Panc1 (cell line): ENCODE measurements at places on chromosomes 5 and 9.

DNA sequence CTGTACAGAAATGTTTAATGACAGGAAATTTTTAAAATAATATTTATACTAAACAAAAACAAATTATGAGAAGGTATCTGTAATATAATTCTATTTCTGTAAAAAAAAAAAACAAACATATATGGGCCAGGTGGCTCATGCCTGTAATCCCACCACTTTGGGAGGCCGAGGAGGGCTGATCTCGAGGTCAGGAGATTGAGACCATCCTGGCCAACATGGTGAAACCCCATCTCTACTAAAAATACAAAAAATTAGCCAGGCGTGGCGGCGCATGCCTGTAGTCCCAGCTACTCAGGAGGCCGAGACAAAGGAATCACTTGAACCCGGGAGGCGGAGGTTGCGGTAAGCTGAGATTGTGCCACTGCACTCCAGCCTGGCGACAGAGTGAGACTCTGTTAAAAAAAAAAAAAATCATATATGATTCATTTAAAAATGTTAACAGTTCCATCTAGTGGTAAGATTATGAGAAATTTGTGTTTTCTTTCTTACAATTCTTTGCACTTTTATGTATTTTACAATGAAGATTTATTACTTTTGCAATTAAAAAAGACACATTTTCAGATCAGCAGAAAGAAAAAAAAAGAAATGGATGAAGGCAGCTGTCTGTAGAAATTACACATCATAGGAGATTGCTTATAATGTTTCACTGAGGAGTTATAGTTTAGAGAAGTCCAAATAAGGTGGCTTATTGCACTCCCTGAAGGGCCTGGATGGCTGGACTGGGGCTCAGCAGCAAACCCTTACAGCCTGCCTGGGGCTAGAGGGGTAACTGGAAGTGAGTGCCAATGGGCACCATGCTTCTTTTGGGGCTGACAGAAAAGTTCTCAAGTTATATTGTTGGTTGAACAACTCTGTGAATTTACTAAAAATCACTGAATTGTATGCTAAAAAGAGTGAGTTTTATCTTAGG lies 20.3 kb downstream of the C9orf153 start:
- no peak for DNase-seq

DNA sequence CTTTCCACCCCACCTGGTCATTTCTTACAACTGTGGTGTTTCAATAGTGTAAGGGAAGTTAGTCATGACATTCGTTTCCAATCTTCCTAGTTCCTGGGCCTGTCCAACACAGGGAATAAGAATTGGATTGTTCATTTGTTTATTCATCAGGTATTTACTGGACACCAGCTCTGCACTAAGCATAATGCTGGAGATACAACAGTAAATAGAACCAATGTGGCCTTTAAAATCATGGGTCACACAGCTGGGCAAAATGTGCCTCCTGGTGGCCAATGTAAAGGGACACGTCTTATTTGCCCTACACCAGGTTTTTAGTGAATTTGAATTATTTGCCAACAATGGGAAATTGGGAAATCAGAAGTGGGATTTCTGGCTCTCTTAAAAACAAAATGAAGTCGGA lies 10.4 kb downstream of the ABLIM3 start:
- DNase-seq, result no peak

- no peak for DNase-seq
Measured at GRCh38 chr5:39532511-39532910, 107.7 kb upstream of the DAB2 start.

DNA sequence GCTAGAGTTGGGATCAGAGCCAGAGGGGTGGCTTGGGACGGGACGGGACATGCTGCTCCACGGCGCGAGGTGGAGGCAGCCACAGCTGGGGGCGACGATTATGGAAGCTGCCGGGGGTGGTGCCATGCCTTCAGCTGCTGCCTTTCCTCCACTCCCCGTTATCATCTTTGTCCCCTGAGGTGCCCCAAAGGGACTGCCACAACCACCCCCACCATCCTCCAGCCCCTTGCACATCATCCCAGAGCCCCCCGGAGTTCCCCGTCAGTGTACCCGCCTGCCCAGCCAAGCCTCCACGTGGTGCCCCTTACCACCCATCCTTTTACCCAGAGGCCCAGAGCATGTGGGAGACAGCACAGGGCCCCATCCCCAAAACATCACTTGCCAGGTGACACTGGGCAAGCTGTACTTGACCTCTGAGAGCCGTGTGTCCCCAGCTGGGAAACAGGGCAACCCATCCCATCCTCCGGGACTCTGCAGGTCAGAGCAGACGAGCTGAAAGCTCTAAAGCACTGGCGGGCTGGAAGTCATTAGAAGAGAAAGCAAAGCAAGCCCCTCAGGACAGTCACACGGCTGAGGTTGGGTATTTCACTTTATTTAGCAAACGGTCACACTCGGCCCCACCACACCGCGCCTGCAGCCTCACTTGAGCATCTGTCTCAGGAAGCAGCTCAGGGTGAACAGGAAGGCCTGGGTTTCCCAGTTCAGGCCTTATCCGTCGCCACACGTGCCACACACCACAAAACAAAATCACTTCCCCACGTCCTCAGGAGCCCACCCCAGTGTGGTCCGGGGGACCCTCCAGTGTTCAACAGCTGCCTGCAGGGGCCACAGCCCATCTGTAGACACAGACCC lies 19.5 kb upstream of the MXD3 start:
- no peak for DNase-seq

DNA sequence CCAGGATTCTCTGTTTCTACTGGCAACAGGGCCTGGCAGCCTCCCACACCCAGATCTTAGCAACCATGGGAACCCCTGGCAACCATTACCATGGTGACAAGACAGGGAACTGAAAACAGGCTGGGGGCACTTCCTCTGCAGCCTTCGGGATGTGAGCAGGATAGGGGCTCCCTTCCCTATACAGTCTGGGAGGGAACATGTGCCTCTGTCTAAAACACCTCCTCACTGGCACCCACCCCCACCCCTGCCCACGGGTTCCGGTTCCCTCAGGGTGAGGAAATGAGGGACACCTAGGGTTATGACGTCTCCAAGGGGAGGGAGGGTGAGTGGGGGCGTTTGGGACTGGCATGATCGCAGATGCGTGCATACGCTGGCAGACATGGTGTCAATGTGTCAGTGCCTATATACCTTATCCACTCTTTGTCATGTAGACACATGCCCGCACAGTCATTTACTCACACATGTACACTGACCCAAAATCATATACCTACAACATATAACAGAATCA lies 3.0 kb upstream of the DNAJB5 start:
- DNase-seq, result no peak

- no peak for DNase-seq
Measured at GRCh38 chr5:473551-474192, 30.7 kb downstream of the EXOC3 start.

DNA sequence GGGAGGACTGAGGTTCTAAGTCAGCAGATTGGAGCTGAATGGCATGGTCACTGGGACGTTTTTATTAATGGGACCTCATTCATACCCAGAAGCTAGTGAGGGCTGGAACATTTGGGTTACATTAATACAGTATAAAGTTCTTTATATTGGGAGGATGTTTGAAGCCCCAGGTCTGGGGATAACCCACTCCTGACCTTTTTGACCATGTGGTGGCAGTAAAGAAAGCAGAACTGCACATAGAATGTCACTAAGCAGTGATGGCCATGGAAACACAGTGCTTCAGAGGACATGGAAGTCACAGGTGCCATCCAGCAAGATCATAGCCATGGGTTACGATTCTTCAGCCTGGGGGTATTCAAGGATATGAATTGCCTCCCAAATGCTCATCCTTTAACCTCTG lies 176.0 kb downstream of the ATP10B start:
- no peak for DNase-seq

DNA sequence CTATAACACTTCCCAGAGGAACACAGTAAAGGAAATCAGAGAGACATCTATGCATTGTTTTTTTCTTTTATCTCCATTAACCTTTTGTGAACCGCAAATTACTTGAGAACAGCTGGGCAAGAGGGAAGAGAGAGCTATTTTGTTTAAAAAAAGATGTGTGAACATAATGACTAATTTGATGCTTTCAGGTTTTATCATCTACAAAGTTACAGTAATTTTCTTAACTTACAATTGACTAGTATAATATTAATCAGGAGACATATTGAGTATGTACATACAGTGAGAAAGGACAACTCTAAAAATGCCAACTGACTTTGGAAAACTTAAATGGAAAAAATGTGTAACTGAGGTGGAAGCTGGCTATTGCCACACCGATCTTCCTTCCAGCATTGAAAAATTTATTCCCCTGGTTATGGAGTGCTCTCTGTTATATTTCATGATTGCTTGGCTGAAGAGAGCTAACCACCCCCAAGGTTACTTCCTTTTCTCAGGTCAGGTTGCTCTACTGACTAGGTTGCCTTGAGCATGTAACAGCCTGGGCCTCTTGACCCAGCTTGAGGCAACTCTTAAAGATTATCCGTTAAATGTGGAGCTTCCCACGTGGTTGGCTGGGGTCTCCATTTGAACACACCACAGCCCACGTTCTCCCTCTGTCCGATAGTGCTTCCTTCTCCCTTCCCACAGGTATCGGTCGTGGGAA lies 62.6 kb upstream of the C6 start:
- DNase-seq, result no peak

DNA sequence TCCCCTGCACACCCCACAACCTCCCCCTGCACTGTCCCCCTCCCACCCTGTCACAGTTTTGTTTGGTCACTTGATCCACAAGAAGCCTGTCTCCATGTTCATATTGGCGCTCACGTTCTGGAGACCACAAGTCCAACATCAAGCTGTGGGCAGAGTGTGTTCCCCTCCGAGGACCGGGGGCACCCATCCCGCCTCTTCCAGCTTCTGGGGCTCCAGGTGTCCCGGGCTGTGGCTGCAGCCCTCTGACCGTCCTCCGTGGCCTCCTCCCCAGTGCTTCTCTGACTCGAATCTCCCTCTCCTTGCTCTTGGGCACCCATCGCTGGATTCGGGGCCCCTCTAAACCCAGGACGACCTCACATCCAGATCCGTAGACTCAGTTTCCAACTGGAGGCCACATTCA lies 49.2 kb downstream of the PLEKHG4B start:
- no peak for DNase-seq

DNA sequence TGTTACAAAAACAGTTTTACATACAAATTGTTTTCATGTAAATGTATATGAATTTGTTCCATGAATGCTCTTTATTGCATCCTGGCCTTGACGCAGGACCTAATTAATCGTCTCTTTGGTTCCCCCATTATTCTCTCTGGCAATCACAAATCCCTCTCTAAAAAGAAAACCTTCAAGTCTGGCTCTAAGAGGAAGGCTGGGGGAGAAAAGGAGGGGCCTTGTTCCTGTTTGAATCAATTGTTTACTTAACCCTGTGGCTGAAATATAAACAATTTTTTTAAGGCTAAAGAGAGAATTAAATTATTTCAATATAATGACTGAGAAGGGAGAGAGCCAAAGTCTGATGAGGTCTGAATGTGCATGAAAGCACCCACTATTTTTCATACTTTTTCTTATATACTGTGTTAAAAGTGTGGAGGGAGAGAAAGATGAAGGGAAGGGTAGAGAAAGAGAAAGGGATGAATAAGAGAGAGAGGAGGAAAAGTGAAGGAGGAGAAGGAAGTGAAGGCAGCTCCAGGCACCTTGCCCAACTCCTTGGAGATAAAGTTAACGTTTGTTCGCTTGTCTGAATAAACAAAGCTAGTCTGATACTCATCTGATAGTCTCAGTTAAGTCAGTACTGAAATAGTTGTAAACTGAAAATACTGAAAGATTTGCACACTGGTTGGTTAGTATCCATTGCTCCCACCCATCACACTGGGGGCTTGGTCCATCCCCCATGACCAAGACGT lies 116.4 kb upstream of the SPDL1 start:
- no peak for DNase-seq

DNA sequence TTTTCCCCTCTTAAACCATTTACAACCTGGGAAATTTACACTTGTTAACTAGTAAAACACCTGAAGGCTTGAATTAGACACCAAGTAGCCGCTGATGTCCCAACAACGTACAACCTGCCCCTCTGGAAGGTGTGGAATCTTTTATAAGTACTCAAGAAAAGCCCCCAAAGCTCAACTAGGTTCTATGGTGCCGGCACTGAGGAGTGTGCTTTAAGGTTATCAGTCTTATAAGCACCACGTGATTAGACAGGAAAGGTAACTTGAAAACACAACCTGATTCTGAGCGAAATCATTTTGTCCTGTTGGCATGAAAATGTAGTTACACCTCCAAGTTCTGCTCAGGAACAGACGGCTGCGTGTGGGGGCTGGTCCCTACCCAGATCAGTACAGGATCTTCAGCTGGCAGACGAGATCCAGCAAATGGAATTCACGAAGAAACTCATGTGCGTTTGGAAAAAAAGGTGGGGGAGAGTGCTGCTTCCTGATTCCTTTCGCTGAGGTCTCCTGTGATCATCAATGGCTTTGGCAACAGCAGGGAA lies 195.5 kb downstream of the MEF2C start:
- DNase-seq, result no peak

DNA sequence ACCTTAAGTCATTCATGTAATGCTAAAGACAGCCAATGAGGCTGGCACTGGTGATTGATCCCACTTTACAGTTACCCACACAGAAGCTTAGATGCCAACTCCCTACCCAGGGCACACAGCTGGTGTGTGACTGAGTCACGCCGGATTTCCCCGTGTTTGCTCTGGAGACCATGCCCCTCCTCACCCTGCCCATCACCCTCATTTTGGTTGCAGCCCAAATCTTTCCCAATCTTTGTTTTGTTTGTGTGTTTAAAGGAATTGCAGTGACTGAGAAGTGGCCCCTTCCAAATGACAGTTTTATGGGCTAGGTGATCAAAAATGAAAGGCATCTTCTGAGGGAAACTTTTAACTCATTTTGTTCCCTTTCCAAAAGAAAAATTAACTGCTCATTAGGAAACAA lies 10.9 kb downstream of the FBXL7 start:
- DNase-seq, result no peak

GRCh38 chr9:113152699-113153098 lies 1.9 kb downstream of the SLC31A2 start:
- DNase-seq, result no peak

GRCh38 chr9:88927510-88927909 lies 63.8 kb upstream of the S1PR3 start:
- no peak for DNase-seq

- no peak for DNase-seq
Measured at GRCh38 chr9:112618385-112619009, 99.4 kb downstream of the INIP start.

DNA sequence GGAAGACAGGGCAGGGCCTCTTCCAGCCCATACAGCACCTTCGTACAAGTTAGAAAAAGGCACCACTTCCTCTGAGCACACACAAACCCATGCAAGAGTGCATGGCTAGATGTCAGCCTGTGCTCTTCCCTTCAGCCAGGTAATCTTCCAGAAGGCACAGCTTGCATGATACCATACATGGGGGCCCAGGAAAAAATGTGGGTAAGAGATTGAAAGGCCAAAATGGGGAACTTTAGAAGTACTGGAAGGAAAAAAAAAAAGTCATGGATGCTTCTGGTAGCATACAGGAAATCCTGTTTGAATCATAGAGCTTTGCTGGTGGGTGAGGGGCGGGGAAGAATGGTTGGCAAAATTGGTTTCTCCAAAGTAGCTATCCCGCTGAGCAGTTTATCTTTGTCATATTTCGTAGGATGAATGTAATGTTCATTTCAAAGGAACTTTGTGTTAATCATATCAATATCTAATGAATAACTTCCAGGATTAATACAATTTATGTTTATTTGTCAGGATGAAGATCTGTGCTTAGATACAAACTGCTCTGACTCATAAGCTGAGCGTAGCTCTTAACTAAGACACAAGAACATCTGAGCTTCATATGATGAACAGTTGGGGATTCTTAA lies 78.2 kb upstream of the MAP3K1 start:
- no peak for DNase-seq

GRCh38 chr5:124997186-124997893 lies 250.9 kb upstream of the ZNF608 start:
- no peak for DNase-seq
